NCI-H1105 treated with DMSO at 0.1 percent for 48 hours (cell line): ENCODE measurements at places on chromosomes 4 and X.

DNA sequence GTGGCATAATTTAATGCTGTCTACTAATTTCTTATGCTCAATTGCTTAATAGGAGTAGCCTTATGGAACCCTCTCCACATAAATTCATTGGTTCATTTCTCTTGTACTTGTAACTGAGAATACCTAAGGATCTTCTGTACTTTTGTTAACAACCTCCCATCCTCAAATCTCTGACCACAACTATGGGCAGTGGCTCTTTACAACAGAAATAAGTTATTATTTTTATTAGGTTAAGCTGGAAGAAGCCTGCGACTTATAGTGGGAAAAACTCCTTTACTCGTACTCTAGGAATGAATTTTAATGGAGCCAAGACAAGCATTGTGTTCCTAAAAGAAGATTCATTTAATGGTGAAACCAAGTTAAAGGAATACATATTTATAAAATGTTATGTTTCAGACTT lies 337.1 kb upstream of the CTSO start:
- DNase-seq: no peak

- DNase-seq: peak; percentile 28
Measured at GRCh38 chr4:115660465-115660864, 547.0 kb upstream of the NDST4 start.

DNA sequence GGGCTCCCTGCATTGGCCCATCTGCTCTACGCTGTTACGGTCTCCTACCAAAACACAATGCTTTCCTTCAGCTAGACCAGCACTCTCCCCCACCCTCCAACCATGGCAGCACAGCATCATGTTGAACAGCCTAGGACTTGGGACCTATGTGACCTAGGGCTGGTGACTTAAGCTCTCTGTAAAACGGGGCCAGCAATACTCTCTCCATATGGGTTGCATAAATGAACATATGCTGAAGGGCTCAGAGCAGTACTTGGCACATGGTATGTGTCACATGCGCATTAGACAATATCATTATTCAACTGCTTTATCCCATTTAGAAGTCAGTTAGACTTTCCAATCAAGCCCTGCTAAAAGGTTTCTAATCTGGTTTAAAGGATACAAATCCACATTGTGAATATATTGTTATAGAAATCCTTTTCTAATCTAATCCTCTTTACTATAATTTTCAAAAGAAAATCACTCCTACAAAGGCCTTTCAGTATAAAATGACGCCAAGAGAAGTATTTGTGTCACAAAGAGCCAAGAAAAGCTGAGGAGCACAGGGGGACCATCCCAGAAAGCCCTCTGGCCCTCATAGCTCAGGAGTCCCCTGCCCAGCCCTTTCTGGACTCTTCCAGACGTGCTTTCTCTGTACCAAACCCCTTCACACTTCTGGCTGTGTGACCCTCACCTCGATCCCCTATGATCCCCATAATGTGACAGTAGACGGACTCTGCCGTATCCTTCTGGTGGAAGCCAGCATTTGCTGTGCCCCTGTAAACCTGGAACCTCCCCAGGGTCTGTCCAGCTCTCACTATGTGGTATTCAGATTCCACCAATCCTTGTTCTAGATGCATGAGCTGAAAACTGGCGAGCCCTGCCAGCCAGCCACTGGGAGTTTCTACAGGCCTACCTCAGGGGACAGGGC lies 42.3 kb downstream of the NSG1 start:
- DNase-seq: no peak

DNA sequence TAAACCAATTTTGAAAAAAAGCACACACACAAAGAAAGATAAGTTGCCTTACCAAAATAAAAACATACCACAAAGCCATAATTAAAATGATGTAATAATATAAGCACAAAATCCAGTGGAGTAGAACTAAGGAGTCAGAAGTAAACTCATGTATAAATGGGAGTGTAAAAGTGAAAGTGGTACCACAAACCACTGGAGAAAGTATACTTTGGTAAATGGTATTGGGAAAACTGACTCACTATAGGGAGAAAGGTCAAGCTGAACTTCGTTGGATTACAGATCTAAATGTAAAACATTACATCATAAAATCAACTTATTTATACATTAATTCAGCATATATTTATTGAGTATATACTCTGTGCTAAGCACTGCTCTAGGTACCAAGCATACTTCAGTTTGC lies 46.3 kb upstream of the HHIP start:
- no peak for DNase-seq

DNA sequence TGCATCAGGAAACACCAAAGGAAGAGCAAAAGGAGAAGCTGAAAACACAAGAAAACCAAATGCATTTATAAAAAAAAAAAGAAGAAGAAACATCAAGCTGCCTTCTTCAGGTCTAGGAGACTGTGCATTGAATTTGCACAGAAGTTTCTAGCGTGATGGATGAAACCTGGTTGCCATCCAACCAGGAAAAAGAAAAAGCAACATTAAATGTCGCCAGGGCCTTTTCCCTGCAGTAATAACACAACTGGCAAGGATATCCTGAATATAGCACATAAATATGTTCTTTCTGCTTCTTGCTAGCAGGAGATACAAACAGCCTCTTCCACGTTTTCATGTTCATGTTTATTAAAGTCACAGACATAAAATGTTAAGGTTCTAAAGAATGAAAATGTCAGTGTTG lies 60.8 kb upstream of the ZFP42 start:
- DNase-seq: no peak

DNA sequence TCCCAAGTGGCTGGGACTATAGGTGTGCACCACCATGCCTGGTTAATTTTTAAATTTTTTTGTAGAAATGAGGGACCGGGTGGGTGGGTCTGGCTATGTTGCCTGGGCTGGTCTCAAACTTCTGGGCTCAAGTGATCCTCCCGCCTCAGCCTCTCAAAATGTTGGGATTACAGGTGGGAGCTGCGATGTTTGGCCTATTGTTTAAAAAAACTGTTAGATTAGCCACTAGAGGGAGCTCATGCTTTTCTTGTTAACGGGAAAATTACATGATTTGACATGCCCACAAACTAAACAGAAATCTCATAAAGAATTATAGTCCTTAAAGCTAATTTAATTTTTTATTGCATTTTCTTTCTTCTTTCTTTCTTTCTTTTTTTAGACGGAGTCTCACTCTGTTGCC lies 5.0 kb upstream of the SDAD1 start:
- peak; percentile 39 for DNase-seq

GRCh38 chr4:19736968-19737756 lies 514.5 kb upstream of the SLIT2 start:
- peak; percentile 49 for DNase-seq

- peak; percentile 79 for DNase-seq
Measured at GRCh38 chr4:39469429-39470077, 10.7 kb downstream of the LIAS start.

DNA sequence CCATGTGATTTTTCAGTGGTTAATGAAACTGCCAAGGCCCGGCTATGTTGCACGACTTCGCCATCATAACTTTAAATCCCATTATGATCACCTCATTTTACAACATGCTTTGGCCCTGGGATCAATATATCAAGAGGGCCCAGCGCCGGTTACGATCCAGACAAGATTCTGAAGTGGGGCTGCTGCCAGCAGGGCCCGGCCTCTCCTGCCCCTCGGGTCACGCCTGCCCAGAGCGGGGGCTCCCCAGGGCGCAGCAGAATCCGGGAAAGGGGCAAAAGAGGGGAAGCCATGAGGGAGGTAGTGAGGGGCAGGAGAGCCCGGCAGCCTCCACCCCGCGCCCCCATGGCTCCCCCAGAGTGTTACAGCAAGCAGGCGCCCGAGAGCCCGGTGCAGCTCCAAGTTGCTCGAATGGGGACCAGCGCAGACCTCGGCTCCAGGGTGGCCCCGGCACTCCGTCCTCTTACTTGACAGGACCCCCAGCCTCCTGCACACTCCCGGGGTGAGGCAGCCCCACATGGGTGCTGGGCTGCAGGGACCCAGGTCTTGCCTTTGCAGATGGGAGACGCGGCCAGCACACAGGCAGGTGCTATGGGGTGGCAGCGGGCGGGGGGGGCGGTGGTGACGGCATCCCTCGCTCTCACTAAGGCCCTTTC lies 129.8 kb upstream of the NKX1-1 start:
- DNase-seq: no peak

GRCh38 chr4:19301527-19301926 lies 950.2 kb upstream of the SLIT2 start:
- no peak for DNase-seq

DNA sequence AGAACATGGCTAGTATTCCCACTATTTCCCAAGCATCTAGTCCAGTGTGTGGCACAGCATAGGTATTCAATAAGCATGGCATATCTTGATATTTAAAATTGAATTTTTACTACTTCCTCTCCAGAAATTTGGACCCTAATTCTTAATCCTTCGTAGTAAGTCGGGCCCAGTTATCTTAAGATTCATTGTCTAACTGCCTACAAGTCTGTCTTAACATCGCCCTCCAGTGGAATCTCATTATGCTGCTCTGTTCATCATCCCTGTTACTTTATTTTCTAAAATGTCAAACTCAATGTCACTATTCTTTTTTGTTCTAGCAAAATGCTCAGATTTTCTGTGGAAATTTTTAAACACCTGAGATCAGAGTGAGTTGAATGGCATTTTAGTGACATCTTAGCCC lies 606.2 kb downstream of the KLHL13 start:
- no peak for DNase-seq

DNA sequence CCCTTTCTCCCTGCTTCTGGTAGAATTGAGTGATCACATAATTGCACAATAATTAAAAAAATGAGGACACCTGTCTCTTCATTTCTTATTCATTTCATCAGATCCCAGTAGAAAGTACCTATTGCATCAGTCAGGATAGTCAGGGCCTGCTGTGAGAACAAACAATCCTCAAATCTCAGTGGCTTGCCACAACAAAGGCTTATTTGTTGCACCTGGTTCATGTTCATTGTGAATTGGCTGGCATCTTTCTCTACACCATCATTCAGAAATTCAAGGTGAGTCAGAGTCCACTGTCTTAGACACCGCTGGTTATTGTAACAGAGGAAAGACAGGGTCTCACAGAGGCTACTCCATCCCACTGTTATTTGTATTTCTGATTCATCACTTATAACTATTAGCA lies 409.8 kb downstream of the STIM2 start:
- DNase-seq: no peak

DNA sequence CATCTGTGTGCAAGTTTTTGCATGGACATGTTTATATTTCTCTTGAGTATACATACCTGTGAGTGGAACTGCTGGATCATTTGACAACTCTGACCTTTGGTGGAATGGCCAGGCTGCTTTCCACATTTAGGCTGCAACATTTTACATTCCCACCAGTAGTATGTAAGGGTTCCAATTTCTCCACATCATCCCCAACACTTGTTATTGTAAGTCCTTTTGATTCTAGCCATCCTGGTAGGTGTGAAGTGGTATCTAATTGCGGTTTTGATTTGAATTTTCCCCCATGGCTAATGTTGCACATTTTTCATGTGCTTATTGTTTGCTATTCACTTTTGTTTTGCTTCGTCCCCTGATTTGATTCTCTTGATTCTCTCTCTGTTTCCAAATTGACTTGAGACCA lies 16.4 kb downstream of the DLG3 start:
- DNase-seq: no peak

DNA sequence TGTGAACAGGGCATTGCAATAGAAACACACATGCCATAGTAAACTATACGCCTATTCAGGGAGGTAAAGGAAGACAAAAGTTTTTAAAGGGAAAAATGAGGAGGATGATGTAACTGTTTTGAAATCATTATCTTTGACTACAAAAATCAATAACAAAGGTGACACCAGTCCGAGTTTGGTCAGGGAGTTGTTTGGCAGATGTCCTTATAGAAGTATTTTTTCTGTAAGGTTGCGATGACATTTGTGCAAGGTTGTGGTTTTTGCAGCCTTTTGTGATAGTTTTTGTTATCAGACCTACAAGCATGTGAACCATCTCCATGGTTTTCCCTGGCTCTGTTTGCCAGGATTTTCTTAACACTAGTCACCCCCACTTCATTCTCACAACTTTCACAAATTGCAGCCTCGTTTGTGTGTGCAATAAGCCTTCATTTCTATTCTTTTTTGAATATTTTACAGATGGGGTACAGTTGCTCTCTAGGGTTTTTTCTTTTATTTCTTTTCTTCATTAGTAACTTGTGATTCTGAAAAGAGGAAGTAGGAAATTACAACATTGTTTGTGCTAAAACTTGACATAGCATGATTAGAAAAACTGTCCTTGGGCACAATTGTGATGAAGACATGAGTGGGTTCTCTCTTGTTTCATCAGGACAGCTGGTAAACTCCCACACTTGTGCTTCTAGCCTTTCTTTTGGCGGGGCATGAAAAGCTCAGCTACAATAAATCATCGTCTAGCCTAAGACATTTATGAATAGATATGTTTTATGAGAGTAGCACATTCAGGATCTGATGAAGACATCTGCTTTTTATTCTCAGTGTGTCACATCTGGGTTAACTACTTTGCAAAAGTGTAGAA lies 60.2 kb upstream of the PNPLA4 start:
- DNase-seq: no peak

GRCh38 chrX:39749728-39750127 lies 348.0 kb downstream of the BCOR start:
- no peak for DNase-seq

DNA sequence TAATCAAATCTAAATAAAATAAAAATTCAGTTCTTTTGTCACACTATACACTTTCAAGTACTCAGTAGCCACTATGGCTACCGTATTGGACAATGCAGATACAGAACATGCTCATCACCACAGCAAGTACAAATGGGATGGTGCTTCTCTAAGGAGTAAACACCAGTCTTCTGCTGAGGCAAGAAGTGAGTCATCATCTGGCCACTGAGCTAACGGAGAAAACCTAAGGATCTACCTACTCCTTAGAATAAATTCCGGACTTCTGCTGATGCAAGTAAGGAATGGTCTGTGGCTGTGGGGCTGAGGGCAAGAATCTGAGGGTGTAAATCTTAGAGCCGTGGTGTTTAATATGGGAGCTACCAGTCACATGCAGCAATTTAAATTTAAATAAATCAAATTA lies 11.3 kb upstream of the RBMXL3 start:
- DNase-seq: no peak

DNA sequence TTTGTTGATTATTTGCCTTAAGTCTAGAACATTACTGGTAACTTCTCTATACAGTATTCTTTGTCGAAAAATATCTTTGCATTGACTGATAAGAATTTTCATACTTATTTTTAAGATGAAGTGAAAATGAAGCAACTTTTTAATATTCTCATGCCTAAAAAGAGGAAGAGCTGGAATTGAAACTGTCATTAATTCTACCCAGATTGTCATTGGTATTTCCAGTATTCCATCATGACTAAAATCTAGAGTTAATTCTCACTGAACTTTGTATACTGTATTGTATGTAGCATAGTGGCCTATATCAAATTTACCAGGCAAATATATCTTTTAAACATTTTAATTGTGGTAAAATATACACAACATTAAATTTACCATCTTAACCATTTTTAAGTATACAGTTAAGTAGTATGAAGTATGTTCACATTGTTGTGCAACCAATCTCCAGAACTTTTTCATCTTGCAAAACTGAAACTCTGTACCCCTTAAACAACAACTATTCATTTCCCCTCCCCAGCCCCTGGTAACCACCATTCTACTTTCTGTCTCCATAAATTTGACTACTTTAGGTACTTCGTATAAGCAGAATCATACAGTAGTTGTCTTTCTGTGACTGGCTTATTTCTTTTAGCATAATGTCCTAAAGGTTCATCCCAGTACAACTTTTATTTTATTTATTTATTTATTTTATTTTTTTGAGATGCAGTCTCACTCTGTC lies 24.3 kb upstream of the ZNF41 start:
- DNase-seq: no peak

GRCh38 chrX:133909888-133910287 lies 75.5 kb downstream of the GPC3 start:
- no peak for DNase-seq
